Cerebellar nuclear complex (tissue), 1 donor: ENCODE measurements at places on chromosomes 6 and 20.

DNA sequence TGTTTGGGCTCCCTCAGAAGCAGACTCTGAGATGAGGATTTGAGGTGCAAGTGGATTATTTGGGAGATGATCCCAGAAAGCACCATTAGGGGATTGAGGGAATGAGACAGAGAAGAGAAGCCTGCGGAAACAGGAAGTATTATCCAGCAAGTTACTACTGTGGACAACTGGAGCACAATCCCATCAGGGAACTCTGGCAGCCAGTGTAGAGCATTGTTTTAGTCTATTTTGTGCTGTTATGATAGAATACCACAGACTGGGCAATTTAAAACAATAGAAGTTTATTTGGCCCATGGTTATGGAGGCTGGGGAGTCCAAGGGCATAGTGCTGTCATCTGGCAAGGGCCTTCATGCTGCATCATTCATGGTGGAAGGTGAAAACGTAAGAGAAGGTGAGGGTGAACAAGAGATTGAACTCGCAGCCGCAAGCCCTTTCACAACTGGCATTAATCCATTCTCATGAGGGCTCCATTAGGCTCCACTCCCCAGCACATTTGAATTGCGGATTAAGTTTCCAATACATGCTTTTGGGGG is 43.5 kb upstream of the SLC9A8 start:
- DNase-seq: no peak

GRCh38 chr6:138620630-138621029 is 121.3 kb upstream of the NHSL1 start:
- no peak for DNase-seq

DNA sequence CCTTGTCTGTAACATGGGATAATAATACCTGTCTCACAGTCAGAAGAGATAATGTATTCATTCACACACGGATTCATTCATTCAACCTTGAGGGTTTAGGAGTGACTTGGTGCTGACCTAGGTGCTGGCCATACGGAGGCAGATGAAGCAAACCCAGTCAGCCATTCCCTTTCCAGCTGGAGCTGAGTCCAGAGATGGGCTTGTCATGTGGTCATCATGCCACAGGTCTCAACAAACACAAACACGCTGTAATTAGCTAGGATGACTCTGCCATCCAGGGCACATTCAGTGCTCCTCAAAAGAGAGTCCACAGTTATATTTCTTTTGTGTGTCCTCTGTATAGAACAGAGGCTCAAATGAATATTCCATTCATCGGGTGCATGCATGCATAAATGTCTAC is 19.5 kb upstream of the PRELID3B start:
- no peak for DNase-seq

DNA sequence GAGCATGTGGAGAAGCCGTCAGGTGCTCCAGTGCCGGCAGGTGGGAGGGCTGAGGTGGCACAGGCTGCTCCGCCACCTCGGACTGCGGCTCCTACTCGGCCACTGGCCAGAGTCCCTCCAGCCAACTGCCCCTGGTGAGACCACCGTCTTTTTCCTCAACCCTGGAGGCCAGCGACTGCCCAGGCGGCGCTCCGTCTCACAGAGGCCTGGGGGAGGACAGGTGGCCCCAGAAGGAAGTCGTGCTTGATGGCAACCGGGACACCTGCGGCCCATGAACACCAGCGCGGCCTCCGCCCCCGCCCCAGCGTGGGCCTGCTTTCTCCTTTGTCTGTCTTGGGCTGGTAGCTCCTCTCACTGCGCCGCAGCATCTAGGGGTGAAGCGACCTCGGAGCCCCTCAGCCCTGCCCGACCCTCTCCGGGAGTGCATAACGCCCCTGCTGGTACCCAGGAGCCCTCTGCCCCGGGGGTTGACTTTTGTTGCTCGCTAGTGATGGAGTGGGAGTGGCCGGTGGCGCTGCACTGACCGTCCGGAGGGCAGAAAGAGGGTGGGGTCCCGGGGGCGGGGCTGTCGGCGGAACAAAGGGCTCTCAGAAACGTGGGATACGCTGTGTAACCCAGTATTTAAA is 706 bp upstream of the TUBB2B start:
- DNase-seq: no peak

GRCh38 chr6:105102186-105102585 is 77.6 kb downstream of the POPDC3 start:
- no peak for DNase-seq

DNA sequence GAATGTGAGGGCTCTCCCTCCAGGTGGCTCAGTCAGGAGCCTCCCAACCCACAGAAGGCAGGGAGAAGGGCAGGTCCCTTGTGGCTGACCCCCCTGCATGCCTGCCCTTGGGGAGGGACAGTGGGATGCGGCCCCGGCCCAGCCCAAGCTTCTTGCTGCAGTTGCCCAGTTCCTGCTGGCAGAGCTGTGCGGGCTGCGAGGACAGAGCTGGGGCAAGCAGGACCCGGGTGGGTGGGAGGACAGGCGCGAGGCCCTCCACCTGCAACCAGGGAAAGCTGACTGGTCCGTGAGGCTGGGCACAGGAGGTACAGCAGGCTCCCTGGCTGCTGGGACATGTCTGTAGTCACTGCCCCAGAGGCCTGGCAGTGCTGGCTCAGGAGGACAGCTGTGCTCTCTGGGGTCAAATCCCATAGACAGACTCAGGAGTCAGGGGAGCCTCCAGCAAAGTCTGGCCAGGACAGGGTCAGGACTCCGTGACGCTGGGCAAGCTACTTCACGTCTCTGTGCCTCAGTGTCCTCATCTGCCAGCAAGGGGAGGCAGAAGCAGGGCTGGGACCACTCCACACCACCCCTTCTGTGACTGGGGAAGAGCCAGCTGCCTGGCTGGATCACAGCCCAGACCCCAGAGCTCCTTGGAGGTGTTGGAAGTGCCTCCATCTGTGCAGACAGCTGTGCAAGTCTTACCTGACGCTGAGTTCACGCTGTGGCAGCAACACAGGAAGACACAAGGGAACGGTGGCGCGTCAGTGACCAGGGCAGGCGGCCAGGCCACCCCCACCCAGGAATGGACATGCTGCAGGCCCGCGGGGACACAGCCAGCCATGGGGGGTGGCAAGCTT is 13.0 kb downstream of the UCKL1 start:
- no peak for DNase-seq

DNA sequence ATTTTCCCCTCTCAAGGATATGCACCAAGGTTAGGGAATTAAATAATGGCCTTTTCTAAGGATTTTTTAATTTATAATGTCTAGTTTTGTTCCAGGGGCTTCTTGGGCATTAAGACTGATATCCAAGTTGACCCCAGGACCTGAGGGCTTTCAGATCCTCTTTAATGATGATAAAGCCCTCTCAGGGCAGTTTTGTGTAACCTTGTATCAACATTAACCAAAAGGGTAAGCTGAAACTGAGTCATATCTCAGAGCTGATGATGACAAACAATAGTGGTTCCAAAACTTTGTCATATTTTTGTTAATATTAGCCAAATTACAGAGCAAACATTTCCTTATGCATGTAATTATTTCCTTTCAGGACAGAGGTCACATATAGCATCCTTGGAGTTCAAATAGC is 309.4 kb upstream of the MAN1A1 start:
- DNase-seq: no peak

DNA sequence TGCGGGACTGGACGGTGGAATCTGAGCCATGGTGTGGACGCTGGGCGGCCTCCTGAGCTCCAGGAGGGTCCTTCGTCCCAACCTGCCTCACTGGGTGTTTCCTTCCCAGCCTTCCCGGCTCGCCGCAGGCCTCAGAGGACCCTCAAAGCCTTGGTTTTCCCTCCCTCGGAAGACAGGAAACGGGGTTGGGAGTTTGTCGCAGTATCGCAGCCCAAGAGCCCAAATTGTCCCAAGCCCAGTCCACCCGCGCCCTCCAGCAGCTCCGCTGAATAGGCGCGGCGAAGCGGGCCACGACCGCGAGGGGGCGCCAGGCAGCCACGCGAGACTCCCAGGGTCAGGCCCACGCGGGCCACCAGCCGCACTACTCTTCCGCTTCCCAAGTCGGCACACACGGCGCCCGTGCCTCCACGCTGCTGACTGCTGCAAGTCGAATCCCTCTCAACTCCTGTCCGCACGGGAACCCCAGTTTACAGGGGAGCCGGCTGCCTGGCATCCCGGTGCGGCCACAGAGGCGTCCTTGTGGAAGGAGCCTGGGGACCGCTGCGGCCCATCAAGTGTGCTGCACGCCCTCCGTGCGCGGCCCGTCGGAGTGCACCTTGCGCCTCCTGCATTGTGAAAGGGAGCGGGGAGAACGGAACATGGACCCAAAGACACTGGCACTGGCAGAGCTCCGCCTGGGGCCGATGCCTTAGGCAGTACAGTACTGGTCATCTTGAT is 40.4 kb upstream of the HMGA1 start:
- no peak for DNase-seq

GRCh38 chr6:142031035-142031434 is 101.7 kb upstream of the GJE1 start:
- no peak for DNase-seq

GRCh38 chr6:75893058-75893775 is 144.2 kb downstream of the MYO6 start:
- no peak for DNase-seq

DNA sequence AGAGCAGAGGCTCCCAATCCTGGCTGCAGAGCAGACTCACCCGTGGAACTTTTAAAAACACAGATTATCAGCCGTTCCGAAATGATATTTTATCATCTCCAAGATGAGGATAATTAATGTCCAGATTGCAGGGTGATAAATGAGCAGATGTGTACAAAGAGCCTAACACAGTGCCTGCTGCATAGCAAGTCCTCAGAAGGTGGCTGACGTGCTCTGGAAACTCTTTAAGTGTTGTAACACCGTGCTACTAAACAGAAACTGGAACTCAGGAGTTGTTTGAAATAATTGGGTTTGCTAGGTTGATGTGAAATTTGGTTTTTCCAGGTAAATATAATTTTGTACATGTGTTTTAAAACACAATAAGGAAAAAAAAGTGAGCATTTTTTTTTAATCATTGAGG is 118.0 kb downstream of the ARMC2 start:
- no peak for DNase-seq

- no peak for DNase-seq
These were observed 498.3 kb upstream of the SULF2 start for GRCh38 chr20:48283470-48284110.

- DNase-seq: no peak
These were observed 572.7 kb downstream of the DHX35 start for GRCh38 chr20:39534846-39535245.

- DNase-seq: no peak
These were observed 4.5 kb downstream of the KIAA1755 start for GRCh38 chr20:38256021-38256420.

DNA sequence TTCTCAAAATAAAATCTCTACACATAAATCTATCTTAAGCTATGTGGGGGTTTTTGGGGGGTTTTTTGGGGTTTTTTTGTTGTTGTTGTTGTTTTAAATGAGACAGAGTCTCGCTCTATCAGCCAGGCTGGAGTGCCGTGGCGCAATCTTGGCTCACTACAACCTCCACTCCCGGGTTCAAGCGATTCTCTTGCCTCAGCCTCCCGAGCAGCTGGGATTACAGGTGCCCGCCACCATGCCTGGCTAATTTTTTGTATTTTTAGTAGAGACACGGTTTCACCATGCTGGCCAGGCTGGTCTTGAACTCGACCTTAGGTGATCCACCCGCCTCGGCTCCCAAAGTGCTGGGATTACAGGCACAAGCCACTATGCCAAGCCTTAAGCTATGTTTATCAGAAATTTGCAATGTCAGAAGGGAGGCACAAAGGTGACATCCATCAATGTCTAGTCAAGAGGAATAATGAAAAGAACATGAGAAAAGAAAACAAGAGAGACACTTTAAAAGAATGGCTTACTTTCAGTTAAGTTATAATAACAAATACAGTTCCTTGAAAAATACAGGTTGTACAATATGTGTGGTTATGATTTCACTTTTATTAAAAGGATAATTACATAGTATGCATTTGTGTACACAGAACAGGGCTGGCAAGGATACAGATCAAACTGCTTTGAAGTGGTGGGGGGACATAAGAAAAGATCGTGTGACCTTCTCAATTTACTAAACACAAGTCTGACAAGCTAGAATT is 28.6 kb downstream of the SLC23A2 start:
- no peak for DNase-seq

GRCh38 chr20:15220009-15220656 is 882.7 kb upstream of the FLRT3 start:
- DNase-seq: no peak

DNA sequence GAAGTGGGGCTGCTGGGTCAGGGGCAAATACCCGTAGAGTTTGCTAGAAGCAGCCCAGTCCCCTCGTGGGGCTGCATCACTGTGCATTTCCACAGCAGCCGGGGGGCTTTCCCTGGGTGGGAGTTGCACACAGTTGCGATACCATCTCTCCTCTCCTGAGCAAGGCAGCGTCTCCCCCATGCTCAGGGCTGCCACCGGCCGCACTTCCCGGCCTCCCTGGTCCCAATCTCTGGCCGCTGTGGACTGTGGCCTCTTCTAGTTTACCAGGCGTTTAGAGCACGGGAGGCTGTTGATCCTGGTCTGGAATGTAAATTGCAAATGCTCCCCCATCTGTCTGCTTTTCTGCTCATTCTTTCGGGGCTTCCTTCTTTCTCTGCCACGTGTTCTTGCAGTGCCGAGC is 31.1 kb downstream of the OSBPL2 start:
- no peak for DNase-seq

- no peak for DNase-seq
These were observed 544 bp upstream of the HLA-C start for GRCh38 chr6:31272436-31272835.

DNA sequence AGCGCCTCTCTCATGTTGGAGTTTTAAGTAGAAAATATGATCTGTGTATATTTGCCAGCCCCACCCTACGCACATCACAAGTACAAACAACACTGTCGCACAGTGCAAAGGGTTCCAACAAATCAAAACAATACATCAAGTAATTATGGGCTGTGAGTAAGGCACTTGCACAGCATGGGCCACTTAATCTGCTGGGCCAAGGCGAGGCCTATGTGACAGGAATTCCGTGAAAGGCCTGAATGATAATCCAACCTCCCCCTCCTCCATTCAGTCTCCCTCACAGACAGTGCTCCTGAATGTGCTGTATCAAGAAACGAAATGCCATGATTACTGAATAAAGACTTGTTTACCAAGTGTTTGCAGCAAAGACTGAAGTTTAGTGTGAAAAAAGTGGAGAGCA is 130.1 kb upstream of the SLC2A12 start:
- no peak for DNase-seq

DNA sequence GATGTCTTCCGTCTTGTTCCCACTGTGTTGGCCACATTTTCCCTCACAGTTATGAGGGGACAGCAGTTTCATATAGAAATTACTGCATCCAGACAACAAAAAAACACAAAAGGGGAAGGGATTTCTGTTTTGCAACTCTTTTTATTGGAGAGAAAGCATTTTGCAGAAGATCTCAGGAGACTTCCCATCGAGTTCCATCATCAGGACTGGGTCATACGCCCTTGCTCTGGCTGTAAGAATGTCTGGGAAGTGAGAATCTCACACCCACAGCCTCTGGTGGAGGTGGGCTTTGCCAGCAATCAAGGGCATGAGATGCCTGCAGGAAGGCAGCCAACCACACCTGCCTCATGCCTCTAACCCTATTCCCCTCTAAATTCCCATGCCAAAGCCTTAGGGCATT is 5.8 kb upstream of the IGF2R start:
- DNase-seq: no peak

GRCh38 chr6:34817446-34817845 is 25.6 kb downstream of the BLTP3A start:
- no peak for DNase-seq

GRCh38 chr6:69775941-69776340 is 20.9 kb downstream of the LMBRD1 start:
- DNase-seq: no peak

- no peak for DNase-seq
These were observed 164.1 kb downstream of the RNF144B start for GRCh38 chr6:18551228-18551627.
